Fibroblast of lung (primary cell): ENCODE measurements at places on chromosomes 3 and 15.

DNA sequence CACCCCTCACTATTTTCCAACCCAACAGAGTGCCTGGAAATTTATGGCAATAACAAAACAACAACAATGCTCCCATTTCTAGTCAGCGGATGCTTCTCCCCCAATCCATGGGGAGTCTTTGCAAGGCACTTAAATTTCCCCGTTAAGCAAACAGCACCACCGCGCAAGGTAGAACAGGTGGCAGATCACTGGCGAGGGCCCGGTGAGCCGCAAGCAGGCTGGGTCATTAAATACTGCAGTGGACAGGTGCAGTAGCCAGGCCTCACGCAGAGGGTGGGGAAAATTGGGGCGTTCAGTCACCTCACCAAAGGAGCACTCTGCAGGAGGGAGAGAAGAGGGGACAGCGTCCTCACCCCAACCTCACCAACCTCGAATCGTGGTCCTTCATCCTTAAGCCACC, 147.5 kb downstream of the NTRK3 start:
- no peak for DNase-seq

- no peak for DNase-seq
These were observed 158.3 kb downstream of the FOXB1 start for GRCh38 chr15:60162251-60162967.

DNA sequence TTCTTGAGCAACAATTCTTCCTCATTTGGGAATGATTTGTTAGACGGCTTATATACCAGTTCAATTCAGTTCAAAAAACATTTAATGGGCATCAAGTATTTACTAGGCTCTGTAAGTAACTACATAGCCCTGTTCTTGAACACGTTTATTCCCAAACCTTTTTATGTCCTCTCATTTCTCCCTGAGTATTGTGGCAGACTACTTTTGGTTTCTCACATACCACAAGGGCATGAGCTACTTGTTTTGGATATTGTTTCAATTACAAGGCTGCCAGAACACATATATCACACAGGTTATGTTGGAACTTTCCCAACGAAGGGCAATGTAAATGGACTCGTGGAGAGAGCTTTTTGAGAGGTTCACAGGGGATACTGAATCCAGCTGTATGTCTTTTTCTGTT, 363.8 kb upstream of the NAALADL2 start:
- DNase-seq: peak; percentile 23

- DNase-seq: no peak
These were observed 142.8 kb downstream of the LIPC start for GRCh38 chr15:58574631-58575030.

- peak; percentile 60 for DNase-seq
These were observed 102.9 kb upstream of the CHRM5 start for GRCh38 chr15:33865416-33865815.

GRCh38 chr15:91712286-91712685, 141.2 kb upstream of the SLCO3A1 start:
- no peak for DNase-seq

GRCh38 chr3:16127249-16127648, 47.2 kb upstream of the GALNT15 start:
- peak; percentile 53 for DNase-seq

GRCh38 chr3:49121132-49121736, 611 bp upstream of the USP19 start:
- no peak for DNase-seq

DNA sequence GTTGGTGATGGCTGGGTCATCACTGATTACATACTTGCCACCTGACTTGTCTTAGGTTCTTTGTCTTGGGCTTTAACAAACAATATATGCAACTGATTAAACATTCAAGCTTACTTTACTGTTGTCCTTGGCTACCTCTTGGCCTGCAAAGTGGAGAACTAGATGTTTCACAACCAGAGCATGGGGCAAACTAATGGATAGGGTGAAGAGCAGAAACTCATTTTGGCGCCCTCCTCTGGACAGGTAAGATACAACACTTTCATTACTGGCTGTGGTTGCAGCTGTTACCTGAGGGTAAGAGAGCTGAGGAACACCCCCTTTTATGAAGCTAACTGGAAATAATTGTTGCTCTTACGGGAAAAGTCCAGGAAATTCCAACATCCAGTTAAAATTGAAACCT, 262.1 kb downstream of the NAALADL2 start:
- no peak for DNase-seq

- DNase-seq: no peak
These were observed 39.8 kb upstream of the ZBTB38 start for GRCh38 chr3:141328286-141329166.

DNA sequence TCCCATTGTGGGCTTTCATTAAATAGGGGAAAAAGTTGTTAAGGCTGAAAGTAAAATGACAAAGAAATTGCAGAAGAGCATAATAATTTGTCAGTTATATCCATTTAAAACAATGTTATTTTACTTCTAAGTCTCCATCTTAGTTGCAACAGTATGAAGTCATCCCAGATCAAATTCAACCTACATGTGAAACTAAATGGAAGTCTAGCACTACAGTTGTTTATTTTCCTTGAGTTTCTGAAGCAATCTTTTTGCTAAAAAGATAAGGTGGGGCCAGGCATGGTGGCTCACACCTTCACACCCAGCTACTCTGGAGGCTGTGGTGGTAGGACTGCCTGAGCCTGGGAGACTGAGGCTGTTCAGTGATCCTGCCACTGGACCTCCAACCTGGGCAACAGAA, 80.2 kb downstream of the DPH6 start:
- no peak for DNase-seq

- DNase-seq: no peak
These were observed 97.9 kb downstream of the RORA start for GRCh38 chr15:61130950-61131942.

- DNase-seq: no peak
These were observed 45.0 kb upstream of the PRICKLE2 start for GRCh38 chr3:64270142-64270865.

DNA sequence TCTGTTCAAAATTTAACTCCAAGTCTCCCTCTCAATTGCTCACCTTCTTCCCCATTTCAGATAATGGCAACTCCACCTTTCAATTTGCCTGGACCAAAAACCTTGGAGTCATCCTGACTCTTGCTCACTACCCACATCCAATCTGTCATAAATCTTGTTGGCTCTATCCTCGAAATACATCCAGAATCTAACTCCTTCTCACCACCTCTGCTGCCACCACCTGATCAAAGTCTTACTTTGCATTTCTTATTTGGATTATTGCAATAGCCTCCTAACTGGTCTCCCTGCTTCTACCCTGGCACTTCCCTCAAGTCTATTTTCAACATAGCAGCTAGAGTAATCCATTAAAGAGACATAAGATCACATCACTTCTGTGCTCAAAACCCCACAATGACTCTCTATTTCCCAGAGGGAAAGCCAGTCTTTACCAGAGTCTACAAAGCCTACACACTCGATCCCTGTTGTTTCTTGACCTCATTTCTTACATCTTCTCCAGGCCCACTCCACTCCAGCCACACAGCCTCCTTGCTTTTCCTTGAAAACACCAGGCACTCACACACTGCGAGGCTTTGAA, 86.6 kb downstream of the GPR156 start:
- DNase-seq: peak; percentile 51

DNA sequence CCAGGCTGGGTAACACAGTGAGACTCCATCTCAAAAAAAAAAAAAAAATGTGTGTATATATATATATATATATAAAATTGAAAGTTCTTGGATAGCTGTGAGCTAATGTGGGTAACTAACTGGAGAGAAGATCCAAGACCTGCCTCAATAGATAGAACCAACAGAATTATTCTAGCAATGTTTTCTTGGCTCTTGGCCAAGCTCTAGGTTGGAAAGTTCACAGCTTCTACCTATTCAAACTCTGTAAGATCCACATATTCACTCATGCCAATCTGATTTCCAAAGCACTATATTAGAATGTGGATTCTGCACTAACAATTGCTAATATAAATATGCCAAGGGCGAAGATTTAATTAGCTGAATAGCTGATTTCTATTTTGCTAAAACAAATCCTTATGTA, 29.8 kb upstream of the CMTM6 start:
- DNase-seq: no peak

- DNase-seq: peak; percentile 39
These were observed 251.9 kb downstream of the CDIN1 start for GRCh38 chr15:36831125-36831903.

GRCh38 chr15:78461171-78461888, 23.3 kb downstream of the IREB2 start:
- DNase-seq: peak; percentile 11

DNA sequence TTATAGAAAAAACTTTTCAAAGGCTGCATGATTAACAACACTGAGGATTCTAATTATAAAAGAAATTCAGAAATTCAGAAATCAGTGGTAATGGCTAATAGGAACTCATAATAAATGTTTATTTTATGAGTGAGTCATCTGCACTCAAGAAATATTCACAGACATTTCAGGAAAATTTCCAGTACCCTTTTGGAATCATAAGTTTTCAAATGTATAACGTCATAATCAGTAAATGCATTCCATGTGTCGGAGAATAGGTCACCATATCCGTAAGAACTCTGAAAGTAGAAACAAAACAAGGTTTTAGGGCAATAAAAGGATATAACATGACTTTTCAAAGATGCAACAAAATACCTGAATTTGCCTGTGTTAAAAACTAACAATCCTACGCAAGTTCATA, 24.7 kb downstream of the EOGT start:
- DNase-seq: peak; percentile 69

GRCh38 chr15:67305506-67305905, 50.9 kb downstream of the IQCH start:
- DNase-seq: no peak

GRCh38 chr15:31338879-31339557, 12.4 kb downstream of the KLF13 start:
- peak; percentile 59 for DNase-seq

- DNase-seq: peak; percentile 81
These were observed 32.0 kb upstream of the FURIN start for GRCh38 chr15:90836296-90836871.

DNA sequence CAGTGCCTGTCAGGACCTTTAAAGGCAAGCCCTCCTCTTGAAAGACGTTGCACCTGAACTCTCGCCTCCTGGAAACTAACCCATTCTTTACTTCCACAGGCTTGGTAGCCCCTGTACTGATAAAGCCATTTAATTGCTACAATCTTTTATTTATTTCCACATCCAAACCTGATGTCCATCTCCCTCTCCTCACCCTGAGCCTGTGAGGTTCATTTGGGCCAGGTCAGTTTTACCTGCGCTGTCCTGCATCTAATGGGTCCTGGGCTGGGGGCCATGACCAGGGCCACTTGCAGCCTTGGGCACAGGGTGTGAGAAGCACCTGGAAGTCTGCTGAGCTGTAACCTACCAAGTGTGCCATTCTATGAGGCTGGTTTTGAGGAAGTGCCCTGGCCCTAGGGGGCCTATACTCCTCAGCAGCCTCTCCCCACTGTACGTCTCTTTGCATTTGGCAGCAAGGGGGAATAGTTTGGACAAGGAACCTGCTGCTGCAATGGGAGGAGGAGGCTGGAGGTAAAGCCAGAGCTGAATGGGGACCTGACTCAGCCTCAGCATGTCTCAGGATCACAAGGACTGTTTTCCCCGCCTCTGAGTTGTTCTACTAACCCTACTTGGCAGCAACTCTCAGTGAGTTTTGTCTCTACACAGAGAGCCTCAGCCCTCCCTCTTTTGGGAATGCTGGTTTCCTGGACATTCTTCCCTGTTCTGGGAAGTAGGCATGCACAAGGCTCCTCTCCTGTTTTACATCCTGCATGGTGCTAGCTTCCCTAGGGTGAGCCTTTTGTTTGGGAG, 53.8 kb downstream of the WDR76 start:
- peak; percentile 25 for DNase-seq

DNA sequence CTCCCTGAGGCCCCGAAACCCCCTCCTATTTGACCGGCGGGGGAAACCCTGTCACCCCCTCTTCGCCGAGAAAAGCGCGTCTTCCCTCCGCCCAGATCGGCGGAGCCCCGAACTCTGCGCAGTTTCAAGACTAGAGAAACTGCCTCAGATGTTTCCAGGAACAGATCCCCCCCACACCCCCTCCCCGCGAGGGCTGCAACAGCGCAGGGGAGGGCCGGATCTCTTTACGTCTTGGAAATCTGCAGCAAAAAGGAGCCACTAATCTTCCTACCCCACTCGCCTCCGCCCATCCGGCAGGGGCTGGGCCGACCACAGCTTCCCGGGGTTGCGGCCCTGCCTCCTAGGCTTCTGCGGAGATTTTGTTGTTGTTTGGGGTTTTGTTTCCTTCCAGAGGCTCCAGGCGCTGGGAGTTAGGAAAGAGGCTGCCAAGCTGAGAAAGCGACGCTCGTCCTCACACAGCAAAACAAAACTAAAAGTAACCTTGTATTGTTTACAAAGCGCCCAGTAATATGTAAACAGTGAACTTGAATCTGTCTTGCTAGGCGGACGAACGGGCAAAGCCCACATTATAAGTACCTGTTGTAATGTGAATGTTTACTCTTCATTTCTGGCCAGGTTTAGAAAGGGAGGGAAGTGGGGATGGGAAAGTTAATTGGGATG, 2.2 kb downstream of the FOXB1 start:
- peak; percentile 36 for DNase-seq

DNA sequence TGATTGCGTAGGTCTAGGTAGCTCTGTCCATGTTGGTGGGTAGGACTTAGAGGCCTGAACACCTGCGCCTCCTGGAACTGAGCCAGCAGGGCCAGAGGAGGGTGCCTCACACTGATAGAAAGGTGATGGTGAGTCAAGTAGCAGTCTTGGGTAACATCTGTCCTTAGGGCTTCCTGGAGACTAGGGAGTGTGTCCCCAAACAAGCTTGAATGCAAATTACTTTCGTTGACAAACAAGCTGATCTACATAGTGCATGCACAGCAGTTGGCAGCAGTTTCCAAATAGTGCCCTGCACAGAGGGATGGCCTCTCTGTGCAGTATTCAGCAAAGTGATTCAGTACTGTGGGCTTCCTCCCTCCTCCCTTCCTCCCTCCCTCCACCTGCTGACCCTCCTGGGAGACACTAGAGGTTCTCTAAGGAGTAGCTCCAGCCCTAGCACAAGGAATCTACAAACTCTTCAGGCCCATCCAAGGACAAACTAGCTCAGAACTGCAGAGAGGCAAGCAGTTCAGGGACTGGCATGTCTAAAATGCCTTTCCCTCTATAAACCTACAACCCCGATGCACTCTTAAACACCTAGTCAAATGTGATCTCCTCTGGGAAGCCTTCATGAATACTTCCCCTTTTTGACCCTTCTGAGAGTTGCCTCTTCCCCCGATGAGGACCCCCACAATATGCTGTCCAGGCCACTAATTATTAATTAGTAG, 61.0 kb downstream of the TLE3 start:
- DNase-seq: no peak

DNA sequence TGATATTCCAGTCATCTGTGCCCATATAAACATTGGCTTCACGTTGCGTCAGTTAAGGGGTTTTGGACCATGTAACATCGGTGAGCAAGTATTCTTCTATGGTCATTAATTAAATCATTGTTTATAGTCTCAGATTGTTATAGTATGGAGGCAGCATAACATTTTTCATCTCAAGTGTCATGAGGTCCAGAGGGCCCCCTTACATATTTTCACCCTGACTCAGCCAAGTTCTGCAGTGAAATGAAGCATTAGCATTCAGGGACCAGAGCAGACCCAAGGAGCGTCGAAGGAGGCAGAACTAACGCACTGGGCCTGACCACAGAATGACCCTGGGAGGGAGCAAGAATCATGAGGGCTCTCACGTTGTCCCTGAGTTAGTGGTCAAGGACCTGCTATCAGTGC, 171.5 kb downstream of the LRTM1 start:
- DNase-seq: peak; percentile 90
